ENCODE measurements at places on chromosomes 1 and 21. TPM values are rescaled to one million over a fixed set of nuclear protein-coding genes. Genes with fewer than 3 reads are reported as not detected.

DNA sequence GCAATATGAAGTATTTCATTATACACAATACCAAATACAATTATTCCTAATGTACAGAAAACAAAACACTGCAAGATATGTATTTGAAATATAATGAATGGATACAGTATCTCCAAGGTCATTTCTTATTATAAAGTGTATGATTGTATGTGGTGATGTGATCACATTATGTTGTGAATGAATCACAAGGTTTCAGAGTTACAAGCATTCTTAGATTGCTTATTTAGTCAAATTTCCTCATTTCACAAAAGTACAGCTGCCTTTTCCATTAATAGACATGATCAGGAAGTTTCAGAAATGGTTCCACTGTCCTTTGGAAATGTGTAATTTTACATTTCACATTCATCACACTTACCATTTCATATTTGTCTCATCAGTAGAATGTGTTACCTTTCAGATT lies 28.3 kb upstream of the NEK7 start:
- no peak for DNase-seq

- DNase-seq: peak; percentile 72
Observed at GRCh38 chr21:32403201-32403777, 9.2 kb upstream of the EVA1C start.

- no peak for DNase-seq
Observed at GRCh38 chr1:238690415-238690814, 696.0 kb upstream of the CHRM3 start.

DNA sequence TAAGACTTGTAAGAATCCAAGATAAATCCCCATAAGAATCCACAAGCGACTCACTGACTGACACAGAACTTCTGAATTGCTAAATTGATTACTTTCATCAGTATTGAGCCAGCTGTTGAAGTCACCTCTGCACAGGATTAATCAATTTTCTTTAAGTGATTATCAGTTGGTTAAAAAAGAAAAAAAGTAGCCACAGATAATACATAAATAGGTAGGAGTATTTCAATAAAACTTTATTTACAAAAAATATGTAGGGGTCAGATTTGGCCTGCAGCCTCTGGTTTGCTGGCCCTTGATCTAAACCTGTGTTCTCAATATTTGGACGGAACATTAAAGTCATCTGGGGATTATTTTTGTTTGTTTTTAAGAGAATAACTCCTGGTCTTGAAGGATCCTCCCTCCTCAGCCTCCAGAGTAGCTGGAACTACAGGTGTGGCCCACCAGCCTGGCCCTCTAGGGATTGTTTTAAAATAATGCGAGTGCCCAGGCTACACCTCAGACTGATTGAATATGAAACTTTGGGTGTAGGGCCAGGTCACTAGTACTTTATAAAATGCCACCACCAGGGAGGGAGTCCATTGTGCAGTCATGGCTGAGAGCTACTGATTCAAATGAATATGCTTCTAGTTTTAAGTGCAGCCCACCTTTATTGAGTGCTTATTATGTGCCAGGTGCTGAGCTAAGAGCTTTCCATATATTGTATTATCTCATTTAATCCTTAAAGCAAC lies 6.8 kb upstream of the TMEM183A start:
- no peak for DNase-seq

DNA sequence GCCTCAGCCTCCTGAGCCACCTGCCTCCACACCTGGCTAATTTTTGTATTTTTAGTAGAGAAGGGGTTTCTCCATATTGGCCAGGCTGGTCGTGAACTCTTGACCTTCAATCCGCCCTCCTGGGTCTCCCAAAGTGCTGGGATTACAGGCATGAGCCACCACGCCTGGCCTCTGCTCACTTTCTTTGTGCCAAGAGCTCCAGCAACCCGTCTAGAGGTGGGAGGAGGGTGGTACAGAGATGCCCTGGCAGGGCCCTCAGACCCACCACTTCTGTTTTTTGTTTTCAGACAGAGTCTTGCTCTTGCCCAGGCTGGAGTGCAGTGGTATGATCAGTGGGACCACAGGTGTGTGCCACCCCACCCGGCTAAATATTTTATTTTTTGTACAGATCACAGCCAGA lies 6.9 kb upstream of the SYNC start:
- no peak for DNase-seq

Gene HLX
- 10.7 TPM for total RNA-seq

Measured in left cardiac atrium (tissue), 4 donors.